ENCODE measurements at places on chromosomes 13 and 19.

GRCh38 chr13:102774214-102774568 lies 605 bp upstream of the TEX30 start:
- no peak for DNase-seq

DNA sequence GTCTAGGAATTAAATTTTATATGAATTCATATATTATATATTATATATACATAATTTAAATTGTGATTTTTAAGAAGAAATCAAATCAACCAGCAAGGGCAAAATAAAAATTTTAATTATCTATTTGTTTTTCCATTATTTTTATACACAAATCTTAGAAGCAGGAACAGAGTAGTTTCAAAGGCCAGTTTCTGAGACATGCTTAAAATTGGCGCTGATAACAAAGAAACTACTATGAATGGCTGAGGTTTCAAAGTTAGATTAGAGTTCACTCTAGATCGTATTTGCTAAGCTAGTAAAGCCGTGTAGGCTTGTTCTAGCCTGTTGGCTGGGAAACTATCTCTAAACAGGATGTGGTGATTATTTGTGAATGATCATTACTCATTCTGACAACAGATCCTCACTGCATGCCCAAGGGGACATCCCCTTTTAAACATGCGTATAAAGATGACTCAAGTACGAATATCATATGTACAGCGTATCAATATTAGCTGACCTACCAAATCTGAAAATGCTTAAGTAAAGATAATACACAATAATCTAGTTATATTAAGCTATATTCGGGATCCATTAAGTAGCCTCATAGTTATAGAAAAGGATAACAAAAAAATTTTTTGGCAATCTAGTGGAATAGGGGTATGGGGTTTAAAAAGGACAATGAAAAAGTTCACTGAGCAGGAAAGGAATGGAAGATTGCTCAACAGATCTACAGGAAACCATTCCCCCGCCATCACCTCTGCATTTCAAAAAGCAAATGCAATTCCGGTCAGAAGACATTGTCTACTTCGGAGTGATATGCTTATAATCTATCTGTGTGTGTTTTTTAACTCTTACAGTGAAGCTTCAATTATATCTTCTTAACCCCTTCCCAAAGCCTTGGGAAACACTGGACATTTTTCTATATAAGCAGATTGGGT lies 150.1 kb downstream of the SHISA2 start:
- no peak for DNase-seq

DNA sequence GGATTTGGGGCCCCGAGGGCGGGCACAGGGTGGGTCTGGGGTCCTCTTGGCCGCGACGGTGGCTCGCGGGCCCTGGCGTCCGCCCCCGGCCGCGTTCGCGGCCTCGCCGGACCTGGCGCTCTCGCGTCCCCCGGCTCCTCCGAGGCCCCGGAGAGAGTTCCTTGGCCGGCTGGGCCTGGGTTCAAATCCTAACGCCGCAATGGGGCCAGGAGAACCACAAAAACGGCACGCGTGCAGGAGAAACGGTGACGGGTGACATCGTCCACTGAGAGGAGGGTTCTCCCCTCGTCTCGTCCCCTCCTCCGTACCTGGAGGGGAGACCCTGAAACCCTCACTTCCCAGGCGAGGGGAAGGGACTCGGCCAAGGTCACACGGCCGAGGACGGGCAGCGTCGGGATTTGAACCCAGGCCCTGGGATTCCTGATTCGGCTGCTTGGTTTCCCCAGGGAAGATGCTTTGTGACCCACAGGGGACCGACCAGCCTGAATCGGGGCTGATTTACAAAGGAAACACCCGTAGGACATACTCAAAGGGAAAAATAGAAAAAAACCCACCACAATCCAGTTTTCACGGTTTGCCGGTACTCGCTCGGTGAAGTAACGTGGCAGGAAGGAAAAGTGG lies 624 bp downstream of the SAFB start:
- DNase-seq = no peak

GRCh38 chr19:35264268-35265125 lies 4.3 kb upstream of the USF2 start:
- DNase-seq = peak; percentile 16

GRCh38 chr19:54521860-54522513 lies 19.4 kb downstream of the LAIR2 start:
- no peak for DNase-seq

DNA sequence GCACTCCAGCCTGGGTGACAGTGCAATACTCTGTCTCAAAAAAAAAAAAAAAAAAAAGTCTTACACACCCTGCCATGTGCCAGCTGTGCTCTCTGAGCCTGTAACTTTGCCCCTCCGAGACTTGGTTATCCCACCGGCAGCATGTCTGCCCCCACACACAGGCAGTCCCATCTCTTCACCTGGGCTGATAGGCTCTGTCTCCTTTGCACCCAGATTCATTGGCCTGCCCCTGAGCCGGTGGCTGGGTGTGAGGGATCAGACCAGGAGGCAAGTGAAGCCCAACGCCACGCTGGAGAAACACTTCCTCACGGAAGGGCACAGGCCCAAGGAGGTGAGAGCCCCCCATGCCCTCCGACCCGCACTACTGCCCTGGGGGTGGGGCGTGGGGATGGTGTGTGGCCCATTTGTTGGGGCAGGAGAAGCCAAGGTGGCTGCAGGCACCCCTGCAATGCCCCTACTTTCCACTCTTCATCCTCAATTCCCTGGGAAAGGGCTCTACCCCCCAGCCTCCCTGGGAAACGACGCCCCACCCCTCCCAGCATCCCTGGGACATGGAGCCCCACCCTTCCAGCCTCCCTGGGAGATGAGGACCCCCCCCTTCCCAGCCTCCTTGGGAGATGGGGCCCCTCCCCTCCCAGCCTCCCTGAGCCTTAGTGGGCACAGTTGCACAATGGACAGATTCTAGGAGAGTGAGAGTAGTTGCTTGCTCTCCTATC lies 45.3 kb downstream of the CERS4 start:
- no peak for DNase-seq

GRCh38 chr19:47521473-47522180 lies 6.8 kb upstream of the NAPA start:
- DNase-seq = no peak

GRCh38 chr13:30442926-30443325 lies 20.6 kb downstream of the UBE2L5 start:
- no peak for DNase-seq

DNA sequence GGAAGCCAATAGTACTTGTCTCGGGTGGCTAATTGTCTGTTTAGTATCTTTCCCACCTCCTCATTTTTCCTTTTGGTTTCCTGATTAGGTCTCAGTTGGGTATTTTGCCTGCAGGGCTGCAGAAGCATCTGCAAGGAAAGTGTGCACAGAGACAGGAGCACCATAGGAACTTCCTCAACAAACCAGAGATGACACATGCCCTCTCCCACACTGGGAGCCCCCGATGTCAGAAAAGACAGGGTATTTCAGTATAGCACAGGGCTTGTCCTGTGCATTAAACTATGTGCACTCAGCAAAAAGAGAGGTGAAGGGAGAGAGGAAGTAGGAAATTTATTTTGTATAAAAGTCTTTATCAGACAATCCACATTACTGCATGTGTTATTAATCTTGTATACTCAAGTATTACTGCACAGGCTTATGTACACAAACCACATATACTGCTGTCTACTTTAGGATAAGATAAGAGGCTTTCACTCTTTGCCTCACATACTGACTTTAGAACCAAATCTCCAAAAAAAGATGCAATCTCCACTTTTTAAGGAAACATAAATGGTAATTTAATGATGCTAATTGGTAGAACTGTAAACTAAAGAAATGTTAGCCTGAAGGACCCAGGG lies 501.0 kb downstream of the FOXO1 start:
- DNase-seq = no peak

DNA sequence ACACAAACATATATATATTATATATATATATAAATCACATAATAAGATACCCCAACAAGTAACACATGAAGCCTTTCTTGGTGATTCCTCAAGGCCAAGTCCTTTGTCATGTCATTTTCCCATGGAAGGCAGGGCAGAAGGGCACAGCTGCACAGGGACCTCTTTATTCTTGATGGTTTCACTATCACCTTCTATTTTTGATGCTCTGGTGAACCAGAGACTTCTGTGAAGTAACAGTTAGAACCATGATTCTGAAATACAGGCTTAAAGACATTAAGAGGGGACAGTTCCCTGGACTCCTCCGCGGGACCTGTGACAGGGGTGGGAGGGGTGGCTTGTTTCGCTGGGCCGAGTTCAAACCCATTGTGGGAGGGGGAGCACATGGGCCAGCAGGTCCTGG lies 104.0 kb downstream of the DGKH start:
- DNase-seq = no peak

GRCh38 chr13:19150712-19151228 lies 30.9 kb downstream of the TUBA3C start:
- no peak for DNase-seq

DNA sequence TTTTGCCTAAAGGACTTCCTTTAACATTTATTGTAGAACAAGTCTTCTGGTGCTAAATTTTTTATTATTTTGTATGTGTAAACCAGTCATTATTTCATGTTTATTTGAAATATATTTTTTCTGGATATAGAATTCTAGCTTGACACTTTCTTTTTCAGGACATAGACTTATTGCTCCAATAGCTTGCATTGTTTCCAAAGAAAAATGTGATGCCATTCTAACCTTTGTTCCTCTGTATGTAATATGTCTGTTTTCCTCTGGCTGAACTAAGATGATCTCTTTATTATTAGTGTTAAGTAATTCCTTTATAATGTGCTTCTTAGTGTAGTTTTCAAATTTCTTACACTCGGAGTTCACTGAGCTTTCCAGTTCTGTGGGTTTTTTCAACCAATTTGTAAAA lies 174.1 kb upstream of the STARD13 start:
- DNase-seq = no peak

DNA sequence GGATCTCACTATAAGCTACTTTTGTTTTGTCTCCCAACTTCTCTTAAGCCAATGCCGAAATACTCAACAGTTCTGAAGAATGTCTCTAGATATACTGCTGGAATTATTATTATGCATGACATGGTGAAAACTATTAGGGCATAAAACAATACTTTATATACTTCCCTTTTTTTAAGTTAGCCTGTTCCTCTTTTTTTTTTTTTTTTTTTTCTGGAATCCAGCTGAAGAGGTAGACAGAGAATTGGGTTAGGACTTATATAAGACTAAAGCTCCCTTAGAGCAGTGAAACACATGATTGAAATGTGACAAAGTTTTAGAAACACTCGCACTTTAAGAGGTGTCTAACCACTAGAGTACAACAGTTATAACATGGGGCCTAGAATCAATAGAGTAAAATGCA lies 850.9 kb upstream of the PCDH9 start:
- no peak for DNase-seq

- no peak for DNase-seq
Measured at GRCh38 chr19:29194658-29195057, 18.3 kb downstream of the UQCRFS1 start.
